ENCODE measurements at places on chromosomes 2 and 18. TPM values are rescaled to one million over a fixed set of nuclear protein-coding genes. Genes with fewer than 3 reads are reported as not detected.

Gene LOXHD1
- total RNA-seq = not detected

Gene WNT10A
- total RNA-seq = 13.5 TPM

Gene CNRIP1
- 1.6 TPM for total RNA-seq

GRCh38 chr2:1563943-1564891, 151.0 kb downstream of the TPO start:
- no peak for DNase-seq

DNA sequence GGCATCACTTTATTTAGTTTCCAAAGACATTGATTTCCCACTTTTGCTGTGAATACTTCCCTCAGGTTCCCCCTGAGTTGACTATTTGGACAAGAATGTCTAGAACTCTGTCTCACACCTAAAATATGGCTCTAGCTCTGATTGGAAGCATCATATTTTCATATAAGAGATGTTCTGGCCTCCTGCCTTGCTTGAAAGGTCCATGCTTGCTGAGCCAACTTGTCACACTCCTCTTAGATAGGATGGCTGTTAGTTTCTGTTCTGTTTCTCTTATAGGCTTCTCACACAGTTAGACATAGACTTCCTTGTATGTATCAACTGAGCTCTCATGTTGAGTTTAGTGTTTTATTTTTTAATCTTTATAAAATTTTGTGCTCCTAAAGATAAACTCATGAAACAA, 87.1 kb downstream of the CNTNAP5 start:
- no peak for DNase-seq

- no peak for DNase-seq
These were observed 106.0 kb upstream of the RAB12 start for GRCh38 chr18:8503248-8503647.

DNA sequence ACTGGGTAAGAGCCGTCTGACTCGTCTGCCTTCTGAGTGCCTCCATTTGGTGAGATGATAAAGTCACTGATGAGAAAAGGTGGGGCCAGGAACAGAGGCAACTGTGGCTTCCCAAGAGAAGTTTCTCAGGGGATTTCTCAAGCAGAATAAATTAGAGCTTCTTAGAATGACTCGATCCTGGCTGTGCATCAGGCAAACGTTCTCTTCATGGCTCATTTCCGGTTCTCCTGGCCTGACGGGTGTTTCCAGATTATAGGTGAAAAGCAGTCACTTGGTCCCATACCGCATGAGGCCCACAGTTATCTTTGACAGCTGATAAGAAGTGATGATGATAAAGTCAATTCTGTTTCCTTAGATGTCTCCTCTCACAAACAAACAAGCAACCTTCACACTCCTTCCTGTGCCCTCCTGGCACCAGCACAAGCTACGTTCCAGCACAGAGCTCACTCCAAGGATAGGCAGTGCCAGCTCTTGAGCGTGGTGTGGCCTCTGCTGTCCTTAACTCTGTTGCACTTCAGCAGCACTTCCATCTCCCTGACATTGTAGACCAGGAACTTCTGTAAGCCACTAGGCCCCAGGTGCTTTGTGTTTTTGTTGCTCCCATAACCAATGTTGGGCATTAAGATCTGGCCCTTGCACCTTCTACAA, 37.8 kb upstream of the KCNF1 start:
- no peak for DNase-seq

GRCh38 chr2:60505880-60506260, 47.6 kb downstream of the BCL11A start:
- no peak for DNase-seq

GRCh38 chr18:61331051-61331450, 2.2 kb upstream of the CDH20 start:
- DNase-seq = no peak

- peak; percentile 71 for DNase-seq
These were observed 338.4 kb upstream of the SLC39A10 start for GRCh38 chr2:195318440-195319111.

- DNase-seq = no peak
These were observed 308.3 kb downstream of the DLGAP1 start for GRCh38 chr18:4146797-4147196.

DNA sequence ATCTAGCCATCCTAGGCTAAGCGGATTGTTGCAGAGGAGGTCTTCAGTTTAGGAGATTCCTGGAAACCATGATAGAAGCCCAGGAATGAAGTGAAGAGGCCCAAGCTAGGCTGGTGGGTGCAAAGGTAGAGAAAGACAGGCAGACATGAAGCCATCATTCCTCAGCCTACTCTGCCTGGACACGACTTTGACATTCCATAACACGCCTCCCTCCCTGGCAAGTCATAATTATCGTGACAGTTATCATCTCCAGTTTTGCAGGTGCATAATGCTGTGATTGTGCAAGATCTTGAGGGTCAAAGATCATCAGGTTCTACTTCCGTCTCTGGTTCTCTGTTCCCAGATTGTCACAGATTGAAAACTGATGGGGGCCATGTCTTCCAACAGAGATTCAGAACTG, 15.2 kb upstream of the FZD5 start:
- DNase-seq = no peak

DNA sequence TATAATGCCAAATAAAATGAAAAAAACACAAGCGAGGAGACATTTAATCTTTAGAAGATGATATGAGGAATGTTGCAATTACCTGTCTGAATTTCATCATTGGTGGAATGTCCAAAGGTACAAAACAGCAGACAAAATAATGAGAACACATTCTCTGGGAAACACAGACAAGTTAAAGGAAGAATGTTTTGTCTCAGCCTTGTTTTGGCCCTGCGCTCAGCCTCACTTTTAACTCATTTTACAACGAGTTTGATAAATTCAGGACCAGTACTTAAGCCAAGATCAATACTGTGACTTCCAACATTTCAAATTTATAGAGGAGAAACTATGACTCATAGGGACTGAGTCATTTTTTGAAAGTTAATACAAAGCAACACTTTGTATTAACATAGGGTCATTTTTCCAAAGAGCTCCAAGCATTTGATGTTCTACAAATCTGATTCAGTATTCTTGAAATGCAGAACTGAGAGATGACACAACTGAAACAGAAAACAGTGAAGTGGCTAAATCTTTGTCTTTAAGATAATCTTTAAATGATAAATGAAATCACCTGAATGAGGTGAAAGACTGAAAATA, 833.2 kb upstream of the CHAC2 start:
- DNase-seq = peak; percentile 89

- DNase-seq = no peak
These were observed 52.6 kb upstream of the UNC80 start for GRCh38 chr2:209719034-209719433.

Measured in renal cortical epithelial cell (primary cell).